ENCODE measurements at places on chromosomes 3 and 15.

- no peak for DNase-seq
Observed at GRCh38 chr3:113685956-113686721, 10.3 kb downstream of the USF3 start.

DNA sequence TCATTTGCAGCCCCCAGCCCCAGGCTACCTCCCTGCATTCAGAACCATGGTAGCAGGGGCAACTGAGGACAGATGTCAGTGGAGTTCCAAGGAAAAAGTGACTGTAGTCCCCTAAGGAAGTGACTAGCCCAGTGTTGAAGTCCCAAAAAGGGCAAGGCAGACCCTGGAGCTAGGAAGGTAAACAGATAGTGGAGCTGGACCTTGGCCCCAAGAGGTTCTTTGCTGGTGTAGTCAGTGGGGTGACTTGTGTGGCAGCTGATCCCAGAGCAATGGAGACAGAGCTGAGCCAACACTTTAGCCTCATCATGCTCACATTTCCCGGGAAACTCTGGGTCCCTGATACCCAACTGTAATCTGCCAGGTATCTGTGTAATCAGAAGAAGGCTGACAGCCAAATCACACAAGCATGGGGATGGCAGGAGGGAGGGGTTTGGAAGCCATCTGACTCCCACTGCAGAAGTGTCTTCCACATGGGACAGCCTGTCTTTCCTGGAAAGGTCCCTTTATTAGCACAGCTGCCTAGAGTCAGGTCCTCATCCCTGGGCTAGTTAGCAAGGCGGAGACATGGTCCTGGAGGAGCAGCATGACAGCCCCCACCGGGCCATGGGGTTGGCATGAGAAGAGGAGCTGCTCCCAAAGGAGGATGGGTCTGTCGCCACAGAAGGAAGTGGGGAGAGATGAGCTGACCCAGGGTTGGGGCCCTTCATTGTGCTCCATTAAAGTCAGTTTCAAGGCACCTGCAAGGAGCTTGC is 39.8 kb downstream of the PXYLP1 start:
- DNase-seq: no peak

DNA sequence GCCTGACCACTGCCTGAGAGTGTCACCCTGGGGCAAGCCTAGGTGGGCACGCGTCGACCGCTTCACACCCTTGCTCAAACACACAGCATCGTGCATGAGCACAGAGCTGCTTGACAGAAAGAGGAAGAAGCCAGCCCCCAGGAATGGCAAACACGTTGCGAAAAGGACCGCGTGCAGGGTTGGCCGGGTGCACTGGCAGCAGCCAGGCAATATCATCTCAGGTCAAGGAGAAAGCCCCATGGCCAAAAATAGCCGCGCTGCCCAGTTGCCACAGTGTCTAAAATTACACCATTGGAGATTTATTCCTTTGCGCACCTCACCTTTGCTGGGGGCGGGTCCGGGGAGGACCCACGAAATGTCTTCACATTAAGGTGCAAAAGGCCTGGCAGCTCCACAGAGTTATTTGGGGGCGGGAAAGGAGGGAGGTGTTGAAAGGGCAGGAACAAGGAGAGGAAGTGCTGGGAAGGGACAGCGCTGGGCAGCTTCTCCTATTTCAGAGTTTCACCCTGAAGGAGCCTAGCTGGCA is 44.7 kb upstream of the NR2F2 start:
- DNase-seq: no peak

- DNase-seq: no peak
Observed at GRCh38 chr15:93985925-93986324, 245.4 kb upstream of the MCTP2 start.

DNA sequence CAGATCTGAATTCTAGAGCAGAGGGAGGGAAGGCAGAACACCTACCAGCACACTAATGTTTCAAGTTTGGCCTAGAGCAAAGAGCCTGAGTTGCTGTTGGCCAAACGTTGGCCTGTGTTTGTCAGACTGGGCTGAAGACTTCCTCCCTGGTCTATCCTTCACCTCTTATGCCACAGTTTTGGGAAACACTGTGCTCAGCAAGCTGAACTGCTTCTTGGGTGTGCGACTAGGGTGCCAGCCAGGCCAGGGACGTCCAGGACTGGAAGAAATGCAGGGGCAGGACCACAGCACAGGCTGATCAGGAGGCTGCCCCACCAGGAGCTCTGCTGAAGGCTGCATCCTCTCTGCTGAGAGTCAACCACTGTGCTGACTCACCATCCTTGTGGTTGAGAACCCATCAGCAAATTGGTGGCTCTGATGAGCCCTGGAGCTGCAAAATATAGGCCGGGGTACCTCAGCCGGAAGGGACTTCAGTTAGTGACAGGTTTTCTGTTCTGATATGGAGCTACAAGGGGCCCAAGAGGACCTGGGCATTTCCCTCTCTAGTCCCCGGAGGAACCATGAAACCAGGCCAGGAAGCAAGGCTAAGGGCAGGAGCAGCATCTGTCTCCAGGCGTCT is 131.6 kb upstream of the RASGRP1 start:
- DNase-seq: peak; percentile 45

DNA sequence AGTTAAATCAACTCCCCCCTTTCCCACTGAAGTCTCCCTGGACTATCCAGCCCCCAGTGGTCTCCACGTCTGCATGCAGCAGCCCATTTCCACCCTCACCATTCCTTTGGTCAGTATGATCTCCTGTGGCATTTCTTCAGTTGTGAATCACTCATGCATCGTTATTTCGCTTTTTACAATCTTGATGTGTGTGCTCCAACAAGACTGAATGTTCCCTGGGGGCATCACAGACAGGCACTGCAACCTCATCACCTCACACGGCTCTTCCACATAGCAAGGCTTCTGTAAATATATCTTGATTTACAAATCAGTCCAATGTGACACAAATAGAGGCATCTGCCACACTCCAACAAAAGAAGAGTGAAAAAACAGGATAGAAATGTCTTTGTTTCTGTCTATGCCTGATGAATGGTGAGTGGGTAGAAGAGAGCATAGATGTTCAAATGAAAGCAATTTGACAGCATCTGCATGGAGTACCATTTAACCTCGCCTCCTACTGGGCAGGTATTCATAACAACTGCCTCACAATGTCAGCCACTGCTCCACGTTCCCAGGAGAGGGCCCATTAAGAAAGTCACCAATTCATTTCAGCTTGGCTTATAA is 5.2 kb downstream of the HEG1 start:
- no peak for DNase-seq

GRCh38 chr3:176479248-176479647 is 718.0 kb downstream of the TBL1XR1 start:
- DNase-seq: no peak

DNA sequence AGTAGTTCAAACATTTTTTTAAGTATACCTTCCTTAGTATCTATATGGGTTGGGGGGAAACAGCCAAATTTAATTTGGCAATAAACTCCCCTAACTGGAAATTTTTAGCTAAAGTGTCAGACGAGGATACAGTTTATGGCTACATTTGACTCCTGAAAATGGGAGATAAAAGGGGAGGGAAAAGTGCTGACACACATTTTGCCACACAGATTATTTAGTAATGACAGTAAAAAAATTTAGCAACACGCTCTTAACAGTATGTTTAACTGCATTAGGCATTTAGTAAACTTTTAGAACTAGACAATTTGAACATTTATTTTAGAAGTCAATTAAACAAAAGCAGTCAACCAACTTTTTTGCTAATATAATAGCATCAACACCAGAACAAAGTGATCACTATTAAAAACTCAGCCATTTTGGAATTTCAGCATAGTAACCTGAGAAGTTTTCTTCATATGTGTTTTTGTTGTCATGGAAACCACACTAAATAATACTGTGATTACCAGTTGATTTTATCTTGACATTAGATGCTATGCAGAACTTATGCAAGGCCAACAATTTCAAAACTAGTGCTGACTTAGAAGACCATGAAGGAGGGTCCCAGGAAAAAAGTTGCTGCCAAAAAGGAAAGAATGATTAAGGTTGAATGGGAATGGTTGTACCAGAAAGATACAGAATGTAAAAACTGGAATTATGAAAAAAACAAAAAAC is 47.0 kb upstream of the TFG start:
- DNase-seq: no peak

DNA sequence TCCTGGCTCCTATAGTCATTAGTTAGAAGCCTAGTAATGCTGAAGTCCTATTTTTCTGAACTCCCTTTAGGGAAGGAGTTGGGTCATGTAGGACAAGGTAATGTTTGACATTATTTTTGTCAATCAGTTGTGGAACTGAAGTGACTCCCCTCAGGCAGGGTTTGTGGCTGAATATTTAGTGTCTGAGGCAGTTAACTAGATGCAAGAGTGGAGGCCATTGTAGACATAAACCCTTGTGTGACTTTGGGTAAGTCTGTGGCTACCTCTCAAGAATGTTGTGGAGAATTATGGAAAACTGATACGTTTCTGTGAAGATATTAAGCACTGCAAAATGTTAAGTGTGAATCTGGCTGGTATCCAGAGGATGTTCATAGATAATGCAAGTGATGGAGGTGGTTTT is 125.2 kb upstream of the PHLDB2 start:
- no peak for DNase-seq

DNA sequence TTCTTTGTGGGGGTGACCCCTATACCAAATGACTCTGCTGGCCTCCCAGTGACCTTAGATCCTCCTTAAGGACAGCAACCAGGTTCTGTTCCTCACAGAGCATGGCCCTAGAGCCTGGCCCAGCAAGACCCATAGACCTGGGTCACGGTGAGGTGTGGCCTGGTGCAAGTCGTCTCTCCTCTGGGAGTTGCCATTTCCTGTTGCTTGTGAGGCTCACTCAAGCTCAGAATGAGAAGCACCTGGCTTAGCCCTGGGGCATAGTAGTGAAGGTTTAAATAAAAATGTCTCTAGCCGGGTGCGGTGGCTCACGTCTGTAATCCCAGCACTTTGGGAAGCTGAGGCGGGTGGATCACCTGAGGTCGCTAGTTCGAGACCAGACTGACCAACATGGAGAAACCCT is 131.3 kb downstream of the SMAD6 start:
- DNase-seq: no peak

DNA sequence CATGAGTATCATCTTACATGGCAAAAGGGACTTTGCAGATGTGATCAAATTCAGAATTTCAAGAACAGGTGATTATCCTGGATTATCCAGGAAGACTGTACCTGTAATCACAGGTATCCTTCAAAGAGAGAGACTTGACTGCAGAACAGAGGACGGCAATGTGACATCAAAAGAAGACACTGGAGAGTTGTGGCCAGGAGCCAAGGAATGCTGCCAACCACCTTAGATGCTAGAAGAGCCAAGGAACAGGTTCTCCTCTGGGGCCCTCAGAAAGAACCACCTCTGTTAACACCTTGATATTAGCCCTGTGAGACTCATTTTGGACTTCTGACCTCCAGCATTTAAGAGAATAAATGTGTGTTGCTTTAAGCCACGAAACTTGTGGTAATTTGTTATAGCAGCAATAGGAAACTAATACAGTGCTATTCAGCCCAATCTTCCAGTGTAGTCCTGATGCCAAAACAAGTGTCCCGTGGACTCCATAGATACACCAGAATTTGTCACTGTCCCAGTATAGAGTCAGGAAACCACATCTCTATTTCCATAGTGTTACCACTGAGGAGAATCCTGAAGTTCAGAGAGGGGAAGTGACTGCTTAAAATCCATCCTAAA is 330.6 kb upstream of the TLE3 start:
- no peak for DNase-seq

GRCh38 chr3:56836276-56837163 is 34.8 kb upstream of the ARHGEF3 start:
- DNase-seq: no peak

DNA sequence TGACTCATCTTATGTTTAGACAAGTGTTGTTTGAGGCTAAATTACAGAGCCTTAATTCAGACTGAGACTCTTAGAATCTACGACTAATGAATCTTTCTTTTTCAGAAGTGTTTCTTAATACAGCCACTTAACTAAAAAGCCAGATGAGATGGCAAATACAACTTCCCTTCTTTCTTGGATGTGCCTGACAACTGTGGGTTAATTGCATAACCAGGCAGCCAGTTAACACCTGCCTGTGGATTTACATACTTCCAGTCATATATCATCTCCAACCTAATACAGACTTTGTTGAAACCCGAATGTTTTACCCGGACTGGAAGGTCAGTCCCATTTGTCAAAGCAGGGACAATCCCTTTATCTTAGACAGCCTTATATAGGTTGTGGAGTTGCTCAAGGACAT is 297.6 kb downstream of the VPS13C start:
- no peak for DNase-seq

- no peak for DNase-seq
Observed at GRCh38 chr3:20056725-20057611, 16.7 kb downstream of the KAT2B start.

DNA sequence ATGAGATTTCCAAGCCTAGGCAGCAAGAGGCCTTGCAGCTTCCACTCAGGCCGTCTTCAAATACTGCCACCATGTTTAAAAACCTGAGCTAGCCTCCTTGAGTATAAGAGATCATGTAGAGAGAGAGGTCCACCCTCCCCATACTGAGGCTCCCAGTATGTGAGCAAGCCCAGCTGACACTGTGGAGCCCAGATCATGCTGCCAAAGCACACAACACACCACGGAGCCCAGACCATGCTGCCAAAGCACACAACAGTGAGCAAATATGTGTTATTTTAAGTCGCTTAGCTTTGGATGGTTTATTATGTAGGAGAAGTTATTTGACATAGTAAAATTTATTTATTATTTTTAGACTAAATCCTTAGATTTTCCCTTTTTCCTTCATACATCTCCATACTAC is 333.7 kb downstream of the CTNNB1 start:
- no peak for DNase-seq

DNA sequence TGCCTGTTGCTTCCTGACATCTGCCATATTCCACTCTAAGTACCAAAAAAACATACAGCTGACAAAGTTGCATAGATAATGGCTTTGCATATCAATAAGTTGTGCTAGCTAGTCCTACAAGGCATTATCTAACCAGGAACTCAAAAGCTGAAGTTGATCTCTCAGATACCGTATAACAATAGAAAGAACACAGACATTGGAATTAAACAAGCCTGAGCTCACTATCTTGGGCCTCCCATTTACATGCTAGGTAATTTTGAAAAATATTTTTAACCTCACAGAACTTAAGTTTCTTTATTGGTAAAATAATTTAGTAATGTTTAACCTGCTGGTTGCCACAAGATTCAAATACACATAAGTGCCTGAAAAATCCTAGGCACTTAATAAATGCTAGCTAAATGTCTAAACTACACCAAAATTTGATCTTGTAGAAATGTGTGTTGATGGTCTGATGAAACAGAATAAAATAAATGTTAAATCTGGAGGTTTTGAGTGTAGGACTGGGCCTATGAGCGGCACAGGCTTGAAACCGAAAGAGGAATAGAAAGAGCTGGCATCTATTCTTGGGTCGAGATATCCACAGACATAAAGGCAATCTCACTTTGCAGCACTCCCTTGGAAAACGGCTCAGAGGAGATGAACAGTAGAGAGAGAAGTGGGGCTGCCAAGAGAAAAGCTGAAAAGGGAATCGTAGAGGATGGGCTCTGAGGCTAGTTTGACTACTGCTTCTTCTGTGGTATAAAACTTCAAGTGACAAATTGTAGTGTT is 29.9 kb upstream of the TTC14 start:
- no peak for DNase-seq

- DNase-seq: no peak
Observed at GRCh38 chr3:25663347-25663868, 1.3 kb downstream of the TOP2B start.

GRCh38 chr3:113170771-113171170 is 40.6 kb upstream of the BOC start:
- no peak for DNase-seq

GRCh38 chr3:63912768-63913588 is 795 bp upstream of the SCAANT1 start:
- peak; percentile 23 for DNase-seq

Measured in stimulated activated CD8-positive, alpha-beta memory T cell treated with anti-CD3 and anti-CD28 coated beads, Interleukin-4, amount 100 ng/mL, for 1 hour (primary cell).